ENCODE measurements at places on chromosomes 16 and 17. TPM values are rescaled to one million over a fixed set of nuclear protein-coding genes. Genes with fewer than 3 reads are reported as not detected.

The AIPL1 gene
- not detected for total RNA-seq

- H3K4me3 ChIP-seq: peak overlapping the region; percentile 86
- peak overlapping the region; percentile 84 for H3K27ac ChIP-seq
- peaks cover 15% of the 10 kb centered on the region for H3K36me3 ChIP-seq
- no peak for DNase-seq
- peaks cover 6% of the 10 kb centered on the region for H3K4me1 ChIP-seq
Measured at GRCh38 chr17:68019336-68019674, 16.2 kb upstream of the KPNA2 start.

The CRYM gene
- 1.6 TPM for total RNA-seq

The NPIPB8 gene
- total RNA-seq: not detected

- peak within 1 kb of the TSS; percentile 88 for H3K4me3 ChIP-seq
- peaks cover 21% of the 10 kb centered on the region for H3K4me1 ChIP-seq
- peaks cover 47% of the 10 kb centered on the region for H3K36me3 ChIP-seq
Measured at GRCh38 chr16:54930005-54930868, at the start of gene IRX5. Gene IRX5, plus strand, starts transcription at chr16:54930865. Its CDS starts 334 bp downstream, at chr16:54931199.

GRCh38 chr17:33732116-33732515, 439.0 kb upstream of the ASIC2 start:
- DNase-seq: no peak
- H3K27ac ChIP-seq: no peak overlapping the region
- no peaks in the 10 kb centered on the region for H3K36me3 ChIP-seq
- no peak overlapping the region for H3K4me3 ChIP-seq
- no peaks in the 10 kb centered on the region for H3K4me1 ChIP-seq

GRCh38 chr17:74419928-74420411, 11.9 kb upstream of the GPRC5C start:
- no peaks in the 10 kb centered on the region for H3K27me3 ChIP-seq
- no peak for DNase-seq
- no peaks in the 10 kb centered on the region for H3K36me3 ChIP-seq
- peaks cover 5% of the 10 kb centered on the region for H3K4me1 ChIP-seq
- H3K27ac ChIP-seq: no peak overlapping the region

- no peak overlapping the region for H3K27ac ChIP-seq
- DNase-seq: peak; percentile 87
- no peaks in the 10 kb centered on the region for H3K36me3 ChIP-seq
- H3K4me3 ChIP-seq: no peak overlapping the region
- H3K27me3 ChIP-seq: no peaks in the 10 kb centered on the region
Measured at GRCh38 chr17:46764709-46765401, 53.6 kb downstream of the WNT3 start.

The KRTAP9-8 gene
- total RNA-seq: not detected

- H3K27me3 ChIP-seq: no peaks in the 10 kb centered on the region
- no peak overlapping the region for H3K4me3 ChIP-seq
- peaks cover 13% of the 10 kb centered on the region for H3K36me3 ChIP-seq
Measured at GRCh38 chr17:81461607-81462500, 50.7 kb downstream of the ACTG1 start.

The MYH11 gene
- total RNA-seq: not detected

DNA sequence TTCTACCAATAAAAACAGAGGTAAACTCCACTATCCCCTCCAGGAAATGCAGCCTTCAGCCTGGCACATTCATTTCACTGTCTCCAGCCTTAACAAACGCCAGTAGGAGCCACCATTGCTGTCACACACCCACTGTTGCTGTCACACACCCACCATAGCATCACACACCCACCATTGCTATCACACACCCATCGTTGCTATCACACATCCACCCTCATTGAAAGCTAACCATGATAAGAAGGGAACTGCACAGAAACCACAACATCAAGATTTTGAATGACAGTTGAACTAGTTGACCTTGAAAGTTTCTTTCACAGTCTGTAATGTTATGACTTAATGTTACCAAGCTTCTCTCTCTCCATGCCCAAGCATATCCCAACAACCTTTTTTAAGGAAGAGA, 38.1 kb downstream of the SHCBP1 start:
- H3K27me3 ChIP-seq: no peaks in the 10 kb centered on the region
- no peak overlapping the region for H3K27ac ChIP-seq
- peaks cover 23% of the 10 kb centered on the region for H3K36me3 ChIP-seq
- H3K4me1 ChIP-seq: peaks cover 5% of the 10 kb centered on the region
- no peak overlapping the region for H3K4me3 ChIP-seq

- H3K4me1 ChIP-seq: peaks cover 39% of the 10 kb centered on the region
- DNase-seq: no peak
- no peaks in the 10 kb centered on the region for H3K36me3 ChIP-seq
Measured at GRCh38 chr17:57943645-57944044, 11.6 kb downstream of the CUEDC1 start.

All from MCF 10A (cell line).